Suprapubic skin (tissue), 4 donors: ENCODE measurements at places on chromosomes 2 and 18. TPM values are rescaled to one million over a fixed set of nuclear protein-coding genes. Genes with fewer than 3 reads are reported as not detected.
A peak's percentile ranks its signal among the peaks of the same experiment; 100 is the strongest.

- H3K36me3 ChIP-seq, result no peaks in the 10 kb centered on the region
- no peaks in the 10 kb centered on the region for H3K27me3 ChIP-seq
- no peak overlapping the region for H3K27ac ChIP-seq
- H3K4me3 ChIP-seq, result no peak overlapping the region
These were observed 65.2 kb upstream of the CCDC195 start for GRCh38 chr2:224781400-224781799.

Gene SPP2
- not detected for total RNA-seq

DNA sequence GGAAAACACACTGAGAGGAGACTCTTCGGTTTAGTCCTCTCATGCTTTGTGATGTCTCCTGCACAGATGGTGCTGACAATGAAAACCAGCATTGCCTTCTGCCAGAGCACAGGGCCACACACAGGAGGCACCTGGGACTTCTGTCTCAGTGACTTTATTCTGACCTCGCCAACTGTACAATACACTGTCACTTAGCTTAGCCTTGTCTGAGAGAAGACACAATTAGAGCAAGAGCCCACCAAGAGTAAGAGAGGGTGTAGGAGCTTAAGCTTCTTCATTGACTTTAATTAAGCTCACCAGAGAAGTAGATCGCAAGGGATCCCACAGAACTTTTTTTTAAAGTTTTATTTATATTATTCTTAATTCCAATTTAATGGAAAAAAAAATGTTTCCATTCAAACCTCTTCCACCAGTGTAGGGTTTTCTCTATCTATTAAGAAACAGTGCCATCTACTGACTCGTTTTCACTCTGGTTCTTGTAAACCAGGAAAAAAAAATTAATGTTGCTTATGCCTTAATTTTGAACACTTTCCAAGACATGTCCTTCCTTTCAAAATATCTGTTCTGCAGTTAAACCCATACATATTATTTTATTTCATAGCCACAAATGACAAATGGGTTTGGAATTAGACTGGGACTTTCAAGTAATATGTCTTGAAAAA is 42.4 kb upstream of the DDX18 start:
- H3K27me3 ChIP-seq, result no peaks in the 10 kb centered on the region
- no peaks in the 10 kb centered on the region for H3K36me3 ChIP-seq
- H3K4me3 ChIP-seq, result no peak overlapping the region
- H3K4me1 ChIP-seq, result no peaks in the 10 kb centered on the region
- no peak for DNase-seq

Gene PLEK
- total RNA-seq, result 1.1 TPM

Gene ERMN
- not detected for total RNA-seq

- H3K4me3 ChIP-seq, result no peak overlapping the region
- no peak for DNase-seq
- no peaks in the 10 kb centered on the region for H3K36me3 ChIP-seq
- H3K27ac ChIP-seq, result peak overlapping the region; percentile 14
- H3K4me1 ChIP-seq, result peaks cover 19% of the 10 kb centered on the region
These were observed 1.2 kb upstream of the DSC2 start for GRCh38 chr18:31103423-31103822.

DNA sequence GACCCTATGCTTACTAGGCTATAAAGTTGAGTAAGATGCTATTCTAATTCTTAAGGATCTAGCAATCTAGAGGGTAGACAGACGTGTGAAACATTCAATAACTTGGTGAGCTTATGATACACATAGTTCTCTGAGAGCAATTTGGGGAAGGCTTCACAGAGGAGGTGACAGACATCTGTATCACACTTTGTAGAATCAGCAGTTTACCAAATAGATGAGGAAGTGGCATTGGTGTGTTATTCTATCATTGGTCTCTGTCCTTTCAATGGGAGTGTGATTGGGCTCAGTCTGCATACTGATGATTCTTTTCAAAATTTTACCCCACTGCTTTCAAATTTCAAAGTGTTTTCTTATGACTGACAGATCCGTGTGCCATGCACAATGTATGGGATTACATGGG is 47.0 kb upstream of the TMEM178A start:
- H3K36me3 ChIP-seq, result no peaks in the 10 kb centered on the region
- H3K27ac ChIP-seq, result no peak overlapping the region
- no peak for DNase-seq

DNA sequence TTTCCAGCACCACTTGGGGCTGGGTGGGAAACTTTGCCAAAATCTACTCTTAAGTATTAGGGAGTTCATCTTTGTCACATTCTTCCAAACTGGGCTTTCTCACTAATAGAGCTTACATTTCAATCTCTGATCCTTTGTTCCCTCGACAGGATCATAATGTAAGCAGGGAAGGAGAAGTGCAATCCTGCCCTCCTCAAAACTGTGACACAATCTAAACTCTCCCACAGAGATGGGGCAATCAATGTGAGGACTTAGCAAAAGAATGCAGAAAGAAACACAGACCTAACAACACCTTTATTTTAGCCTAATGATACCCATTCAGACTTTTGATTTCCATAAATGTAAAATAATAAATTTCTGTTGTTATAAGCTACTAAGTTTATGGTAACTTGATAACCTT is 40.8 kb downstream of the DSEL start:
- H3K27ac ChIP-seq, result no peak overlapping the region
- no peak overlapping the region for H3K4me3 ChIP-seq
- no peaks in the 10 kb centered on the region for H3K36me3 ChIP-seq
- H3K27me3 ChIP-seq, result no peaks in the 10 kb centered on the region

Gene ARL5A
- 76.7 TPM for total RNA-seq

GRCh38 chr2:29343830-29344229 is 228.6 kb downstream of the CLIP4 start:
- DNase-seq, result no peak
- no peak overlapping the region for H3K4me3 ChIP-seq
- H3K4me1 ChIP-seq, result no peaks in the 10 kb centered on the region

DNA sequence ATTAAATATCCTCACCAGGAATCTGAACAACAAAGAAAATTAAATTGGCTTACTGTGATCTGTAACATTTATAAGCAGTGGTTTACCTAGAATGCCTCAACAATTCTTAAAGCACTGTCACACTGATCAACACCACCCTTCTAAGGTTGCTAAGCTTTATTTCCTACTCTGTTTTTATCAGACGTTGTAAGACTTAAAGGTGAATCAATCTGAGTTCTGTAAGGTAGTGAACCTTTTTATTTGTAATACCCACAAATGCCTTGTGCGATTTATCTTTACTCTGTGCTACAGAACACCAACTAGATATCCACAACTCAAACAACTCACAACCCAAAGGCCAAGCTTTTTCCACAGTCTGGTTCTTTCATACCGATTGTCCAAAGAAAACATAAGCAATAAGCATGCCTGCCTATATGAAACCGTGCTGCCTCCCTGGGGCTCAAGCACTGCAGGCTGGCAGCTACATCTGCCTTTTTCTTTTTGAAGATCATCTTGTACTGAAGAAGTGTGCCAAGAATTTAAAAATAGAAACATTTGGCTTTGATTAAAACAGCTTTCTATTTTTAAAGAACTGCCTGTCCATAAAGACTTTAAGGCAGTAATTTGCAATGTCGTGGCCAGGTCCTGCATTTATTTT is 490.7 kb downstream of the NUP35 start:
- no peaks in the 10 kb centered on the region for H3K36me3 ChIP-seq
- H3K27me3 ChIP-seq, result no peaks in the 10 kb centered on the region
- H3K27ac ChIP-seq, result no peak overlapping the region
- no peak for DNase-seq

Gene AQP12B
- not detected for total RNA-seq

Gene CDH19
- total RNA-seq, result 4.9 TPM

Gene PAIP2B
- 21.0 TPM for total RNA-seq

DNA sequence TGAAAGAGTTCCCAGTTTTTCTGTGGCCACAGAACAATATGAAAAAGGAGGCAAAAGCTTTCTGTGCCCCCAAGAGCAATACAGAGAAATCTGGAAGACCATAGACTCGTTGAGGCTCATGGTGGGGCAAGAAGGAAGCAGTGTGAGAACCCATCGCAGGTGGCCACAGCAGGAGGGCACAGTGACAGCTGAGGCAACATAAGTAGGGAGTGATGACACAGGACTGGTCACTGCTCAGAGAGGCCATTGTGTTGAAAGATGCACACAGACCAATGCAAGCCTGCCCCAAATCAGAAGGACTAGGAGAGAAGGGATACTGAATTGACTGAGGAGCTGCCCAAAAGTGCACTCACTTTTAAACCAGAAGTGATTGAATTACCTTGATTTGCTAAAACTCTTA is 483.6 kb downstream of the EPHA4 start:
- no peaks in the 10 kb centered on the region for H3K4me1 ChIP-seq
- DNase-seq, result no peak
- no peak overlapping the region for H3K27ac ChIP-seq
- H3K36me3 ChIP-seq, result no peaks in the 10 kb centered on the region

- no peak for DNase-seq
- H3K36me3 ChIP-seq, result peaks cover 6% of the 10 kb centered on the region
- peaks cover 3% of the 10 kb centered on the region for H3K4me1 ChIP-seq
- no peaks in the 10 kb centered on the region for H3K27me3 ChIP-seq
- H3K27ac ChIP-seq, result no peak overlapping the region
These were observed 56.1 kb downstream of the RHBDD1 start for GRCh38 chr2:226891780-226892590.

- no peak overlapping the region for H3K4me3 ChIP-seq
- no peaks in the 10 kb centered on the region for H3K4me1 ChIP-seq
- DNase-seq, result no peak
- no peaks in the 10 kb centered on the region for H3K27me3 ChIP-seq
- no peak overlapping the region for H3K27ac ChIP-seq
- H3K36me3 ChIP-seq, result no peaks in the 10 kb centered on the region
These were observed 211.6 kb upstream of the TNP1 start for GRCh38 chr2:217071416-217071815.

Gene PSMA8
- not detected for total RNA-seq

DNA sequence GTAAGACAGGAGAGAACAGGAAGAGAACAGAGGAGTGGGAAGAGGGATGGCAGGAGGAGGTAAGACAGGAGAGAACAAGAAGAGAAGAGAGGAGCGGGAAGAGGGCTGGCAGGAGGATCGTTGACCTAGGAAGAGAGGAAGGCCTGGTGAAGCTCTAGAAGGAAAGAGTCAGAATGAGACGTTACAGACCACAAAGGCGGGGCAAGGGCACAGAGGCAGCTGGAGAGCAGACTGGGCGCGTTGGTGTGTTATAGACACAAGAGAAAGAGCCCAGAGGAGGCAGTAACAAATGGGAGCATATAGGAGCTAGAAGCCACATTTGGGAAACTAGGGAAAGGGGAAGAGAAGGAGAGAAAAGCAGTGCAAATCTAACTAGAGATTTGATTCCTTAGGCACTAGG is 26.6 kb downstream of the PTRHD1 start:
- no peak for DNase-seq
- H3K4me1 ChIP-seq, result no peaks in the 10 kb centered on the region
- peaks cover 46% of the 10 kb centered on the region for H3K36me3 ChIP-seq

GRCh38 chr2:239431536-239431935 is 30.7 kb upstream of the HDAC4 start:
- H3K36me3 ChIP-seq, result no peaks in the 10 kb centered on the region
- H3K4me3 ChIP-seq, result no peak overlapping the region
- H3K27me3 ChIP-seq, result peaks cover 3% of the 10 kb centered on the region

Gene FLACC1
- not detected for total RNA-seq

DNA sequence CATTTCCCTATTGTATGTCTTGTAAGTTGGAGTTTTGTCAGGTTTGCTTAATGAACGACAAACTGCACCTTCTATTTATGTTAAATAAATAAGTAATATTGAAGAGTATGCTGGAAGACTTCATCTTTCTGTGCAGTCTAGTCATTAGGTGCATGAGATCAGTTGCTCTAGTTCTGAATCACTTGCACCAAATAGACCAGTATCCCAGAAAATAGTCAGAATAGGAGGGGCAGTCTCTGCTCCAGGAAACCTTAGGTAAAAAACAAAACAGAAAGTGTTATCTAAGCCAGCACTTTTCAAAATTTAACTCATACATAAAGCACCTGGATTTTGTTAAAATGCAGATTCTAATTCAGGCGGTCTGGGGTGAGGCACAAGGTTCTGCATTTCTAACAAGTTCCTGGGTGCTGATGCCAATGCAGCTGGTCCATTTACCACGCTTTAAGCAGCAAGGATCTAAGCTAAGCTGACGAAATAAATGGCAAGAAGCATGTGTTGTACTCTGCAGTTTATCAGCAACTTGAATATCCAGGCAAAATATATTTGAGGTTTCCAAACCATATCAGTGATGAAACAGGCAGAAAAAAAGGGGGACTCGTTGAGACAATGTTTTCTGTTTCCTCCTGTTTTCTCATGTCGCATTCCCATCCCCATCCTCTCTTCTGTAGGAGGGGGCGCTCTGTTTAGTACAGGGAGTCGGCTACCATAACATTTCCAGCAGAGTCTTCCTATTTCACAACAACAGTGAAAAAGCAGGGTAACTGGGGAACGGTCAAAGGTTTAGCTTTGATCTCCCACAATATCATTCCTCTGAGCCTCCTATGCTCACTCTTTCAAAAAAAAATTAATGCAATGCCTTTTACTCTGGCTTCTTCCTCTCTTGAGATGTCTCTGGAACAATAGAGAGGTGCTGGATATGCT is 106.4 kb downstream of the MBD2 start:
- H3K36me3 ChIP-seq, result no peaks in the 10 kb centered on the region
- H3K4me3 ChIP-seq, result no peak overlapping the region
- DNase-seq, result no peak
- no peak overlapping the region for H3K27ac ChIP-seq

- no peak overlapping the region for H3K27ac ChIP-seq
- H3K27me3 ChIP-seq, result peaks cover 20% of the 10 kb centered on the region
- DNase-seq, result no peak
- H3K36me3 ChIP-seq, result no peaks in the 10 kb centered on the region
- H3K4me3 ChIP-seq, result no peak overlapping the region
- peaks cover 28% of the 10 kb centered on the region for H3K4me1 ChIP-seq
These were observed 3.9 kb downstream of the CDCA7 start for GRCh38 chr2:173358616-173359015.

Gene DSC2
- 26.2 TPM for total RNA-seq

GRCh38 chr2:47043142-47043890 is 111.8 kb downstream of the STPG4 start:
- no peak overlapping the region for H3K4me3 ChIP-seq
- DNase-seq, result no peak
- H3K4me1 ChIP-seq, result peaks cover 54% of the 10 kb centered on the region
- H3K36me3 ChIP-seq, result peaks cover 56% of the 10 kb centered on the region
- H3K27me3 ChIP-seq, result no peaks in the 10 kb centered on the region
- peak overlapping the region; percentile 66 for H3K27ac ChIP-seq

DNA sequence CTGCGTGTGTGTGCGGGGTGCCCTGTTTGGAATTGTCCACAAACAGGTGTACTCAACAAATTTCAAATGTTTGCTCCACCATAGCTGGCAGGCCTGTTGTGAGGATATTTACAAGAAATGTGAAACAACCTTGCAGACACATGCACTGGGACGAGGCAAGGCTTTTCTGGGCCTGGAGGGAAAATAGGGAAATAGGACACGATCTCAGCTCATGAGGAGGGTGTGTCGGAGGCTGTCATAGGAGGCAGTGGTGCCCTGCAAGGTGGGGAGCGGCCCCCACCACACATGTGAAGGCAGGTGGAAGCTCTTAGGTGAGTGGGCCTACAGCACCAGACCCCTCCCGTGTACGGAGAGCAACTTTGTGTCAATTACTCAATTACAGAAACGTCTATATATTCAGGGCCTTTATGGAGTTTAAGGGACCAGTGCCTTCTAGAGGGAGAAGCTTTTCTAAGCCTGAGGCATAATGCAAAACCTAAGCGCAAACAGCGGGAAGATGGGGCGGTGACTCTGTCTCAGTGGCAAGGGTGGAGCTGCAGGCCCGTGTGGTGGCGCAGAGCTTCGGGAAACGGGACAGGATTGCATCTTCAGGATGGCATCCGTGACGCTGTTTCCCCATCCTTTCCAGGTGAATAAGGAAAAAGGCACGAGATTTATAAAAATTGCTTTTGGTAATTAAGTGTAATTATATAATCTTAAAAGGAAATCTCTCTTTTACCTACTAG is 48.0 kb downstream of the RNF144A start:
- no peak overlapping the region for H3K4me3 ChIP-seq
- H3K27me3 ChIP-seq, result no peaks in the 10 kb centered on the region
- DNase-seq, result no peak
- no peak overlapping the region for H3K27ac ChIP-seq
